ENCODE measurements at places on chromosomes 11 and 22.
A peak's percentile ranks its signal among the peaks of the same experiment; 100 is the strongest.

DNA sequence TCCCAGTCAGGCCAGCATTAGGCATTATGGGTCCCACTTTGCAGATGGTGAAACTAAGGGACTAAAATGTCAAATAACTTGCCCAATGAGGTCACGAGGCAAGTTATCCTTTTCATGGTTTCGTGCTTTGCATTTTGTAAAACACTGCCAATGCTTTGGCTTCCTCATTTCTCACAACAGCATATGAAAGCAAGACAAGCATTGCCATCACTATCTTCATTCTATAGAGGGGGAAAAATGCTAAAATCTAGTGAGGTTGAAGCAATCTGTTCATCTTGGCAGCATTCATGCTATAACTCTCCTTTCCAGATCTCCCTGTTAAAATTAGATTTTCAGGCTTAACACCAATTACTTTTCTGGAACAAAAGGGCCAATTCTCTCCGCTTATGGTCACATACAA is 14.8 kb downstream of the FAM181B start:
- DNase-seq, result no peak

GRCh38 chr11:69479591-69480271 is 1.7 kb upstream of the LINC01488 start:
- no peak for DNase-seq

DNA sequence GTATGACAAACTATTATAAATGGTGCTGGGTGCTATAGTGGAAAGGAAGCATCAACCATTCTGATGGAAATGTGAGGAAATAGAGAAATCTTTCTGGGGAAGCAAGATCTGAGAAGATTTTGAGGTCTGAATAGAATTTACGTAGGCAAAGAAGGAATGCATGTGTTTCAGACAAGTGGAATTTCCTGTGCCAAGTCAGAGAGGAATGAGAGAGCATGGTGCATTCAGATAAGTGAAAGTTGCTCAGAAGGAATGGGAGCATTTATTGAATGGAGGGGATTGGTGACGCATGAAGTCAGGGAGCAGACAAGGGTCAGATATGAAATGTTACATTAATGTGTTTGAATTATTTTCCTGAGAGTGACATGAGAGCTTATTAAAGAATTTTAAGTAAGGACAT is 725.5 kb downstream of the METTL15 start:
- peak; percentile 94 for DNase-seq

- peak; percentile 60 for DNase-seq
These were observed 12.5 kb downstream of the OSBPL5 start for GRCh38 chr11:3152471-3153110.

GRCh38 chr22:39623603-39624500 is 53.3 kb downstream of the CACNA1I start:
- no peak for DNase-seq

DNA sequence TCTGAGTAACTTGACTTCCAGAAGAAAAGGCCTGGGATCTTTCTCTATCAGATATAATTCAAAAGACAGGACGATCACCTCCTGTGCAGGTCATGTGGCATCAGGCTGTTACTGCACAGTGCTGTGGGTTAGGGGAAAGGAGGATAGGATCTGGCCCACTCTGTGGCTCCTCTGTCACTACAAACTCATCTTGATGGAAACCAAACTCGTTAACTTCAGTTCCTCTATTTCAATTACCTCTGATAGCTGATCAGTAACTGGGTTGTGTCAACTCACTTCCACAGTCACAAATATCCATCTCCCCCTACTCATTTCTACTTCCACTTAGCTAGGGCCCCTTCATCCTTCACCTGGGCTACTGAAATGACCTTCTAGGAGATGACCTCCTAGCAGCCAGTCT is 95.2 kb downstream of the RCN1 start:
- DNase-seq, result no peak

DNA sequence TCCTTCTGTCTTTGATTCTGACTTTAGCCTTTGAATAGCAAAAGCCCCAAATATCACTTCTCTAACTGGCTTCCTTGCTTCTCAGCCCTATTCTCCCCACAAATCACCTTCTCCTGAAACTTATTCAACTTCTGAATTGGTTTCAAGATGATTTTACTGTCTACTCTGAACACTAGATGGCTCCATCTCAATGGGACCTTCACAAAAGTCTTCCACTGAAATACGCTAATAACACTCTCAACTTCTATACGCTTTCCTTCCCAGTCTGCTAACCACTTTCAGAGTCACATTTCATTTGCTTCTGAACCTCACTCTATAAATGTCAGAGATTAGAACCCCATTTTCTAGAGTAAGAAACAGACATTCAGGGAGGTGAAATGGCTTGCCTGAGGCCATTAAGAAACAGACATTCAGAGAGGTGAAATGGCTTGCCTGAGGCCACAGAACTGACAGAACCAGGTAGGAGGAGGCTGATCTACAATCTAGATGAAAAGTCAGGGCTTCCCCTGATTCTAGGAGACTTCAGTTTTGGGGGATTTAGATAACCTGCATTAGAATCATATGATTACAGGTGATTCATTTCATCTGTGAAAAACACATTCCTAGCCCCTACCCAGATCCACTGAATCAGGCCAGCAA is 20.6 kb downstream of the MORC2 start:
- DNase-seq, result peak; percentile 64

DNA sequence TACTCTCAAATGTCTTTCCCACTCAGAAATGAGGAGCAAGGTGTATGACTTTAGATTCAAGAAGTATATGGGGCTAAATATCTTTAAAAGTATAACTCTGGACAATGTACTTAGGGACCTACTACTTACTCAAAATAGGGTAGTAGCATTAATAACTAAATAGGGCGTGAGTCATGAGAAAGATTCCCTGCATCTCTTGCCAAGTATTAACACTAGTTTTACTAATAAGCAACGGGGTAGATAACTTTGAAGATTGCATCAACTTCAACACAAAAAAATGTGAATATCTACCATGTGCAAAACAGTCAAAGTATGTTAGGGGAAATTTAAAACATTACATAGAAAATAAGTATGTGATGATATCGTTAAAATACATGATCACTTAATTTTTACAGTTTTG is 99.6 kb downstream of the PGR start:
- DNase-seq, result peak; percentile 22

GRCh38 chr11:94533696-94534630 is 9.8 kb upstream of the FUT4 start:
- DNase-seq, result no peak

GRCh38 chr11:3840870-3841425 is at the start of gene RHOG:
Gene RHOG, minus strand, starts transcription at chr11:3840959. Its CDS starts 12,821 bp downstream, at chr11:3828138.
- DNase-seq, result peak; percentile 83

DNA sequence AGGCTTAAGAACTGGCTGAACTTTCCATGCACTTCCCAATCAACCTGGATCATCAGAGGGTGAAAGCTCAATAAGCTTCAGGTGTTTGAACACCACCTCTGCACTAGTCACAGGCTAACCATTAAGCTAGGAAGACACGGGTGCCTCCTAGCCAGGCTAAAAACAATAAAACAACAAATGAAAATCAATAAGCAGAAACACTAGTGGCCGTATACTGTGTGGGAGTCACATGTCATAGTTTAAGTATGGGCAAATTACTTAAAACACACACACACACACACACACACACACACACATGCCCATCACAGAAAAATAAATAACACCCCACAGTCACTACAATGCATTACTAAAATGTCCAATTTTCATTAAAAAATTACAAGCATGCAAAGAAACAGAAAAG is 85.2 kb downstream of the APOL5 start:
- no peak for DNase-seq

- DNase-seq, result no peak
These were observed 48.4 kb downstream of the FAM118A start for GRCh38 chr22:45358127-45358526.

DNA sequence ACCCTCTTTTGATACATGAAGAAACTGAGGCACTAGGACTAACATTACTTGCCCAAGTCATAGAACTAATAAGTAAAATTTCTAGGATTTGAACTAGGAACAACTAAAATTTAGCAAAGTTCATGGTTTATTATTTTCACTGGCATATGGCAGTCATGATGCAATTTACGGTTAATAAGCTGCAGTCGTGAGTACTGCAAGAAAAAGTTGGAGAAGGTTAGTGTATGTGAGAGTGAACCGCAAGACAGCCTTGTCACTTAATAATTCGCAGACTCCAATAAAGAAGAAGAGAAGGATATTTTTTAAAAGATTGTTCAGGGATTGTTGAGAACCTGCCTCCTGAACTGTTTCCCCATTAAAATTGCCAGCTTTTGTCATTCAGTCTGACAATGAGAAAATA is 663.4 kb upstream of the TENM4 start:
- no peak for DNase-seq

DNA sequence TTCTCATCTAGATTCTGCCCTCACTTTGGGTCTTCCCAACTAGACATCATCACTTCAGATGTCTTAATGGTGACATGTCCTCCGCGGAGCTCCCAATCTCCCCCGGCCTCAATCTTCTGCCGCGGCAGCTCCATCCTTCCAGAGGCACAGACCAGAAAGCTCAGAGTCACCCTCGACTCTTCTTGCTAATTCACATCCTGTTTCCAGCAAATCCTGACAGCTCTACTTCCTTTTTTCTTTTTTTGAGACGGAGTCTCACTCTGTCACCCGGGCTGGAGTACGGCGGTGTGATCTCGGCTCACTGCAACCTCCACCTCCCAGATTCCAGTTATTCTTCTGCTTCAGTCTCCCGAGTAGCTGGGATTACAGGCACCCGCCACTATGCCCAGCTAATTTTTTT is 54.5 kb downstream of the CACNG2 start:
- no peak for DNase-seq

DNA sequence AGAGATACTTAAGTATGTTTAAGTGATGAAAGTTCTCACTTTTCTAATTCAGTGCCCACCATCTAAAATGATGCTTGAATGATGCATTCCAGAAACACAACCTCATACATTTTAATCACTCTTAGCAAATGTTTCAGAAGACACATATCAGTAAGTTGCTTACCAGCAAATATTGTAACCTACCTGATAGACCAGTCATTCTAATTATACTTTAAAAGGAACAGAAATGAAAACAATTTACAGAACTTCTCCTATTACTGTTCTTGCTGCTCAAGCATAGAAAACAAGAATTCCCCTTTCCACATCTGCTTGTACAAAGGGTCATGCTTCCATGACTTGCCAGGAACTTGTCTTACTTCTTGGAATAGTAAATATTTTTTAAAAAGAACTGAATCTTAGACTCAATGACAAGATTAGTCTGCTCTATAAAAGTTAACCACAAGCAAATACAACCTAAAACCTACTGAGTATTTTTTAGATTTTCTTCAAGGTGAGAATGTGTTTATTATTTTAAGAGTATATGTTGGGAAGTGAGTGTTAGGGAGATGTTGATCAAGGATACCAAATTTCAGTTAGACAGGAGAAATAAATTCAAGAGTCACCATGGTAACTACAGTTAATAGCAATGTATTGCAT is 82.0 kb upstream of the SC5D start:
- no peak for DNase-seq

GRCh38 chr11:132245403-132246385 is 875.3 kb downstream of the NTM start:
- no peak for DNase-seq

- no peak for DNase-seq
These were observed 54.4 kb downstream of the IGLL5 start for GRCh38 chr22:22941831-22942510.

DNA sequence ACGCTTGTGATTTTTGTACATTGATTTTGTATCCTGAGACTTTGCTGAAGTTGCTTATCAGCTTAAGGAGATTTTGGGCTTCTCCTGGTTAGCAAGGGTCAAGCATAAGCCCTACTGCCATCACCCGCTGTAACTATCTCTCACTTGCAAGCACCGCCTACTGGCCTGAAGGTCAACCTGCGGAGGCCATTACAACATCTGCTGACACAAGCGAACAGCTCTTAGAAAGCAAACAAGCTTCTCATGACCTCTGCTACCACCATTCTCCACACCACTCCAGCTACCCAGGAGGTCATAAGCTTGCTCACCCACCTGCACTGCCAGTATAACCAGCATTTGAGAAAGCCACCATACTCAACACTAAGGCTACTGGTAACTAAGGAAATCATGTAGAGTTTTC is 288.4 kb upstream of the KIRREL3 start:
- no peak for DNase-seq

- no peak for DNase-seq
These were observed 3.6 kb upstream of the SEPTIN5 start for GRCh38 chr22:19710769-19711106.

- DNase-seq, result peak; percentile 63
These were observed at the start of gene C1QTNF5 for GRCh38 chr11:119340335-119341221. Gene C1QTNF5, minus strand, starts transcription at chr11:119340883. Its CDS starts 486 bp downstream, at chr11:119340397.

GRCh38 chr11:11848891-11849746 is 7.3 kb downstream of the USP47 start:
- DNase-seq, result peak; percentile 58

DNA sequence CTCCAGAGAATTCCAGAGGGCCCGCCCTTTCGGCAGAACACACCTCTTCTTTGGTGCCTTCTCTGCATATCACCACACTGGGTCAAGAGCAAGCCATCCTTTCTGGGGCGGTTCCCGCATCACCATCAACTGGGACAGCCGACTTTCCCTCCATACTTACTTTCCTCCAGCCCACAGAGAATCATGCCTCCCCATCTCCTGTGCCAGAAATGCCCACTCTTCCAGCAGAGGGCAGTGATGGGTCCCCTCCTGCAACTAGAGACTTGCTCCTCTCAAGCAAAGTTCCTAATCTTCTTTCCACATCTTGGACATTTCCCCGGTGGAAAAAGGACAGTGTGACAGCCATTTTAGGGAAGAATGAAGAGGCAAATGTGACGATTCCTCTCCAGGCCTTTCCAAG is 157.7 kb downstream of the C11orf91 start:
- DNase-seq, result peak; percentile 36

- no peak for DNase-seq
These were observed 16.5 kb upstream of the TNRC6B start for GRCh38 chr22:40161194-40161593.

GRCh38 chr11:12119502-12119901 is 9.1 kb downstream of the MICAL2 start:
- DNase-seq, result no peak

GRCh38 chr11:60765355-60765754 is 8.7 kb downstream of the MS4A15 start:
- no peak for DNase-seq

DNA sequence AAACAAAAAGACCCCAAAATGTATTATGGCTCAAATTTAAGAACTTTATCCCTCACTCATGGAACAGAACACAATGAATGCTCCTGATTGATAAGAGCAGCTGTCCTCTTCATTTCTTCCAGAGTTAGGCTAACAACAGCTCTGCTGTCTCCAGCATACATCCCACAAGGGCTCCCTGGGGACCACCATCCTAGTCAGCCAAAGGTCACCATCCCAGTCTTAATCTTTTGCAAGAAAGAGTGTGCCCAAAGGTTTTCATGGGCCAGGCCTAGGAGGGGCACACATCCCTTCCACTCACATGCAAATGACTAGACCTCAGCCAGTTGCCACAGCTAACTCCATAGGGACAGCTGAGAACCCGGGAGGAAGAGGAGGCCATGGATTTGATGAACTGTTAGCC is 555.3 kb downstream of the BUD13 start:
- no peak for DNase-seq

- no peak for DNase-seq
These were observed at the start of gene OLFML1 for GRCh38 chr11:7485186-7486097. Gene OLFML1, plus strand, starts transcription at chr11:7485506. Its CDS starts 370 bp downstream, at chr11:7485876.

- no peak for DNase-seq
These were observed 54.4 kb upstream of the TP53I11 start for GRCh38 chr11:45005106-45005505.

- DNase-seq, result no peak
These were observed 553.0 kb downstream of the JRKL start for GRCh38 chr11:96942855-96943254.

- DNase-seq, result no peak
These were observed at the start of gene OR4D5 for GRCh38 chr11:123939317-123939716. Gene OR4D5, plus strand, starts transcription at chr11:123939617. Its CDS starts 0 bp downstream, at chr11:123939617.

GRCh38 chr11:58912124-58912523 is 27.2 kb upstream of the GLYATL1 start:
- DNase-seq, result no peak

- DNase-seq, result no peak
These were observed 79.5 kb downstream of the ST3GAL4 start for GRCh38 chr11:126434950-126435335.

All from astrocyte of the spinal cord (primary cell).